Prostate gland (tissue), 2 donors: ENCODE measurements at places on chromosomes 4 and X. TPM values are rescaled to one million over a fixed set of nuclear protein-coding genes. Genes with fewer than 3 reads are reported as not detected.

The USP27X gene
- total RNA-seq: 2.0 TPM

The SPIN2A gene
- total RNA-seq: 1.1 TPM

The GLUD2 gene
- total RNA-seq: 0.64 TPM

The FAM184B gene
- 0.34 TPM for total RNA-seq

The IGFBP7 gene
- total RNA-seq: 1,366 TPM

The NUDT9 gene
- total RNA-seq: 30.4 TPM

The RAB33A gene
- total RNA-seq: not detected

The MTNR1A gene
- not detected for total RNA-seq

The AADAT gene
- total RNA-seq: 31.2 TPM

The NOX1 gene
- total RNA-seq: 0.62 TPM

The CRLF2 gene
- total RNA-seq: not detected

The SYTL5 gene
- total RNA-seq: 2.9 TPM

The IL1RAPL1 gene
- total RNA-seq: 0.23 TPM

The GLOD5 gene
- 0.41 TPM for total RNA-seq

The TCP11X2 gene
- total RNA-seq: 0.40 TPM

The CSN1S1 gene
- total RNA-seq: 1.4 TPM

The JAKMIP1 gene
- 22.4 TPM for total RNA-seq

The BMP3 gene
- 0.80 TPM for total RNA-seq

The DDX53 gene
- total RNA-seq: not detected

The CENPI gene
- total RNA-seq: 1.9 TPM

The BRS3 gene
- total RNA-seq: not detected

The SEC24D gene
- total RNA-seq: 31.5 TPM

The XAGE2 gene
- not detected for total RNA-seq

The MAMLD1 gene
- total RNA-seq: 51.7 TPM

The OGT gene
- total RNA-seq: 68.0 TPM
